A549 treated with GW870086 at 1 μM for 4 hours (cell line): ENCODE measurements at places on chromosomes 3 and 15. TPM values are rescaled to one million over a fixed set of nuclear protein-coding genes. Genes with fewer than 3 reads are reported as not detected.

The ZNF860 gene
- total RNA-seq = 1.3 to 1.5 TPM (median 1.4 TPM) in 5 replicates

The MINDY2 gene
- 2.8 to 6.0 TPM (median 5.2 TPM) in 5 replicates for total RNA-seq

The HCLS1 gene
- 0.05 to 0.18 TPM (median 0.12 TPM) in 4 of 5 replicates, not detected in the other for total RNA-seq

The ZNF80 gene
- total RNA-seq = not detected in 5 replicates

The CDHR4 gene
- 0.21 to 0.52 TPM (median 0.32 TPM) in 4 of 5 replicates, not detected in the other for total RNA-seq

The ISLR2 gene
- 0.07 to 0.28 TPM (median 0.26 TPM) in 5 replicates for total RNA-seq

The CCR8 gene
- total RNA-seq = not detected in 5 replicates

The IL16 gene
- total RNA-seq = 0.21 TPM in 1 of 5 replicates, not detected in the others

The LSMEM2 gene
- 0.10 TPM in 1 of 5 replicates, not detected in the others for total RNA-seq

The NIPA2 gene
- 99.9 to 118 TPM (median 109 TPM) in 5 replicates for total RNA-seq

The RARRES1 gene
- 7.6 to 13.8 TPM (median 10.2 TPM) in 5 replicates for total RNA-seq

The SPINT1 gene
- total RNA-seq = 0.67 to 1.4 TPM (median 0.78 TPM) in 5 replicates

The C3orf20 gene
- 0.05 TPM in 1 of 5 replicates, not detected in the others for total RNA-seq

The EPHA6 gene
- total RNA-seq = 0.06 to 0.13 TPM (median 0.11 TPM) in 3 of 5 replicates, not detected in the others

The CFAP92 gene
- total RNA-seq = not detected in 5 replicates

The RNU5B-1 gene
- not detected in 5 replicates for total RNA-seq

The MCF2L2 gene
- total RNA-seq = 0.07 to 0.55 TPM (median 0.13 TPM) in 4 of 5 replicates, not detected in the other

The CPEB1 gene
- 2.3 to 3.5 TPM (median 2.9 TPM) in 5 replicates for total RNA-seq

The MELTF gene
- total RNA-seq = 52.2 to 72.0 TPM (median 61.8 TPM) in 5 replicates

The OR5K2 gene
- total RNA-seq = not detected in 5 replicates

The ITIH1 gene
- total RNA-seq = not detected in 5 replicates

The TOMM70 gene
- 41.6 to 52.2 TPM (median 49.3 TPM) in 5 replicates for total RNA-seq

The PIERCE2 gene
- 2.5 to 4.0 TPM (median 3.6 TPM) in 5 replicates for total RNA-seq

The SH2D7 gene
- not detected in 5 replicates for total RNA-seq

The IGF1R gene
- total RNA-seq = 39.1 to 53.3 TPM (median 52.2 TPM) in 5 replicates

The TMEM266 gene
- 0.11 to 0.24 TPM (median 0.18 TPM) in 4 of 5 replicates, not detected in the other for total RNA-seq

The LRRC31 gene
- total RNA-seq = not detected in 5 replicates

The XIRP1 gene
- total RNA-seq = 0.15 to 0.35 TPM (median 0.25 TPM) in 5 replicates

The BUB1B gene
- total RNA-seq = 25.4 to 30.8 TPM (median 28.2 TPM) in 5 replicates

The SEC22A gene
- total RNA-seq = 17.5 to 23.8 TPM (median 18.7 TPM) in 5 replicates

The KBTBD13 gene
- total RNA-seq = not detected in 5 replicates

The PARP9 gene
- 5.2 to 7.0 TPM (median 6.2 TPM) in 5 replicates for total RNA-seq

The HYAL1 gene
- total RNA-seq = 0.45 to 0.70 TPM (median 0.56 TPM) in 5 replicates

The CLDN16 gene
- not detected in 5 replicates for total RNA-seq

The STRC gene
- 0.03 to 0.20 TPM (median 0.10 TPM) in 4 of 5 replicates, not detected in the other for total RNA-seq

The COLQ gene
- total RNA-seq = 0.23 to 0.65 TPM (median 0.26 TPM) in 5 replicates

The INTS14 gene
- total RNA-seq = 42.4 to 46.5 TPM (median 43.2 TPM) in 5 replicates

The FSIP1 gene
- total RNA-seq = 0.47 to 1.3 TPM (median 0.65 TPM) in 5 replicates

The SPRED1 gene
- total RNA-seq = 5.7 to 9.6 TPM (median 8.3 TPM) in 5 replicates

The POTEB3 gene
- not detected in 5 replicates for total RNA-seq

The TGM4 gene
- total RNA-seq = 0.10 to 0.20 TPM (median 0.17 TPM) in 5 replicates

The A4GNT gene
- not detected in 5 replicates for total RNA-seq

The GOLGA8N gene
- 1.1 to 1.7 TPM (median 1.4 TPM) in 5 replicates for total RNA-seq

The LYZL4 gene
- not detected in 5 replicates for total RNA-seq

The CLDN18 gene
- not detected in 5 replicates for total RNA-seq

The CNTN6 gene
- total RNA-seq = not detected in 5 replicates

The RASA2 gene
- 4.0 to 8.1 TPM (median 7.3 TPM) in 5 replicates for total RNA-seq

The GATA2 gene
- total RNA-seq = 4.1 to 5.5 TPM (median 5.3 TPM) in 5 replicates

The ATP2B2 gene
- 0.07 to 0.11 TPM (median 0.09 TPM) in 5 replicates for total RNA-seq

The NR2E3 gene
- 0.12 to 0.59 TPM (median 0.22 TPM) in 4 of 5 replicates, not detected in the other for total RNA-seq
